Stimulated activated CD4-positive, alpha-beta T cell treated with anti-CD3 and anti-CD28 coated beads, Interleukin-15, amount 100 ng/mL, for 48 hours (primary cell): ENCODE measurements at places on chromosomes 7 and 10.

DNA sequence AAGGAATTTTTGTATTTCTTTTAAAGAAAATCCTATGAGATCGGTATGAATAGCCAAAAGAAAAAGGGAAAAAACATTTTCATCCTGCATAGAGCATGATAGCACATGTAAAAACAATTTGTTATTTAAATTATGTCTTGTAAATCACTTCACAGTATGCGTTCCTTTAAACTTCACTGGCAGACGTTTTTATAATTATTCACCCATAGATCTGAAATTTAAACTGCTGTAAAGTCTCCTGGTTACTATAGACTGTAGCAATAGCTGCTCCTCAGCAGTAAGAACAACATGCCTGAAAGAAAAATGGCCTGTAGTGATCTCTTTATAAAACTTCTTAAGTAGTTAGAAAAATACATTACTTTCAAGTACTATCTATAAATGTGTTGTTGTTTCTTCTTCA is 26.5 kb downstream of the CAPZA2 start:
- no peak for DNase-seq

GRCh38 chr7:8210845-8211724 is 50.9 kb downstream of the ICA1 start:
- DNase-seq, result no peak

DNA sequence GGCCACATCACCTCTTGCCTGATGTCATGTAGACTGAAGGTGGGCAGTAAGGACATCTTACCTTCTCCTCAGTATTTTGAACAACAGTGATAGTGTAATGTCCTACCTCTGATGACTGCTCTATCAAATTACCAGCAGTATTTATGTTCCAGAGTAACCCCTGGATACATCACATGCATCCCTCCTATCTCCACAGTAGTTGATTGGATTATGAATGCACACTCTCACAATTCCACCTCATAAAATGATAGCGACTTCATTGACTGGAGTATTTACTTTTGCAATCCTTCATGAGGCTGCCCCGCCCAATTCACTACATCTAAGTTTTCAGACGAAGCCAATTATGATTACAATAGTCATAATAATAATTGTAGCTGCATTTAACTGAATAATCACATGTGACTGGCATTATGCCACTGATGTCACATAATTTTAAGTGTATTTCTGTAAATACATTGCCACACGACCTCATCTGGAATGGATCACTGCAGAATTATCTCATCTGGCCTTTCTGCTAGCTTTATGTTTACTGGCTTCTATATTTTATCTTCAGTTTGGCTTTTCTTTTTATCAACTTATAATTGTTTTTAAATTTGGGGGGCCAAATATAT is 268.9 kb downstream of the SLC25A13 start:
- DNase-seq, result no peak

DNA sequence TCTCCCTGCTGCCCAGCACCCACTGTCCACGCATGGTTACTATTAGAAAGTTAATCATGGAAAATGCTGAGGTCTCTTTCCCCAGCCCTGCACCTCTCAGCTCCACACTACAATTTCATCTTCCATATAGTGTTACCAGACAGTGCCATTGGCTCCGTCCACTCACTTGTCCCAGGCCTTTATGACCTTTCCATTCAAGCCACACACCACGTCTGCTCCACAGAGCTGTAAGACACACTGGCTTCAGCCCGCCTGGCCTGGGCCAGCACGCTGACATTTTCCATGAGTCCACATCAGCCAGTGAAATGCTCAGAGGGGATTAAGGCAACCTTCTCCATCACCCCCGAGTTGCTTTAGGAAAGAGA is 118.7 kb downstream of the KCNMA1 start:
- DNase-seq, result no peak

- no peak for DNase-seq
Observed at GRCh38 chr7:92282930-92283329, 37.2 kb downstream of the ANKIB1 start.

- DNase-seq, result no peak
Observed at GRCh38 chr7:106047184-106047583, 64.9 kb downstream of the SYPL1 start.

DNA sequence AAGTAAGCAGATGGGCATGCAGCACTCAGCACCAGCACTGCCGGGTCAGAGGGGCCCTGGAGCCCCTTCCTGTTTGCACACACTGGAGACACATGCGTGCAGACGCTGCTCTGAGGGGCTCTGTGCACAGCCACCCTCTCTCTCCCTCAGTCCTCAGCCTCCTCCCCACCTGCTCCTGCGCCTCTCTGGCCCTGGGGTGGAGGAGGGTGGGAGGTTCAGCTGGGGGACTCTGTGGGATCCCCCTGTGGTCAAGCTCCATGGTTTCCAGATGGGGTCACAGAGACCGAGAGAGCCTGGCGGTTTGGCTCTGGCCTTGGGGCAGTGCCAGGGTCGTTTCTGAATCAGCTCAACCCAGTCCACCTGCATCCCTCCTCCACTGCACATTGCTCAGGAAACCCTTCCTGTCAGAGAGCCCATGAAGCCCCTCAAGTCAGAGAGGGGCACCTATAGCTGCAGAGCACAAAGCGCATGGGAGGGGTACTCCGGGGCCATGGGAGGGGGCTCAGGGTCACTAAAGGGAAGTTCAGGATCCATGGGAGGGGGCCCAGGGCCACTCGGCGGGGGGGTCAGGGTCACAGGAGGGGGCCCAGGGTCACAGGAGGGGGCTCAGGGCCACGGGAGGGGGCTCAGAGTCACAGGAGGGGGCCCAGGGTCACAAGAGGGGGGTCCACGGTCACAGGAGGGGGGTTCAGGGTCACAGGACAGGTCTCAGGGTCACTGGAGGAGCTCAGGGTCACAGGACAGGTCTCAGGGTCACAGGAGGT is 161.7 kb downstream of the ADARB2 start:
- no peak for DNase-seq

GRCh38 chr7:125828153-125828700 is 898.6 kb upstream of the POT1 start:
- DNase-seq, result no peak

GRCh38 chr10:16436367-16436757 is 448 bp upstream of the PTER start:
- no peak for DNase-seq

DNA sequence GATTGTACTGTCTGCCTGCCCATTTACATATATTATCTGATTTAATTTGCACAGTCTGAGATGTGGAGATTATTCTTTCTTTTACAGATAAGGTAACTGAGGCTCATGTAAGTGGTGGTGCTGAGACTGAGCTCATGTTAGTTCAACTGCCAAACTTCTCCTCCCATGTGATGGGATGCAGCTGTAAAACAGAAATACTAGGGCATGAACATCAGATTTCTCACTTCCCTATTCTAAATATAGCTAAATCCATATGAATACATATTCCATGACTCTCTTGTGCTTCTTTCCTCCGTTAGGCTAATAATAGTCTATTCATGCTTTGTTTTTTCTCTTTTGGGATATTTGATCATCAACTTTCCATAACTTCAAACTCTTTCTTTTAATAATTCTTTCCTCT is 84.7 kb downstream of the PTPRZ1 start:
- no peak for DNase-seq

GRCh38 chr10:92265687-92266258 is 25.1 kb downstream of the CPEB3 start:
- no peak for DNase-seq

DNA sequence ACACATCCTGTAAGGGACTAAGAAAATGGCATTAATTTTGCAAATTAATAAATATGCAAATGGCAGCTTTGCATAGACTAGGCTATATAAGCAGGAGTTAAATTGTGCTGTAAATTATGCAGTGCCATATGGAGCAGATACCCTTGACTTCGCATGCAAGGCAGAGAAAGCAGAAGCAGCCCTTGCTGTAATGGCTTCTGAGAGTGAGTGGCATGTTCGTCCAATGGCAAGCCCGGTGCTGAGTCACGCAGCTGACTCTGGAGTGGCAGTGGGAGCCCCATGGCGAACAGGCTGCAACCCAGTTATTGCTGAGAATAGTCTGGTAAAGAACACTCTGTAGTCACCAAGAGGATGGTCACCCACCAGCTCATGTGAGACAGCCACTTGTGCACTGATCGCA is 1186.5 kb downstream of the TYW1 start:
- no peak for DNase-seq

- no peak for DNase-seq
Observed at GRCh38 chr10:74743401-74743800, 83.0 kb upstream of the KAT6B start.

GRCh38 chr7:30743371-30744074 is 8.4 kb upstream of the INMT start:
- DNase-seq, result no peak

DNA sequence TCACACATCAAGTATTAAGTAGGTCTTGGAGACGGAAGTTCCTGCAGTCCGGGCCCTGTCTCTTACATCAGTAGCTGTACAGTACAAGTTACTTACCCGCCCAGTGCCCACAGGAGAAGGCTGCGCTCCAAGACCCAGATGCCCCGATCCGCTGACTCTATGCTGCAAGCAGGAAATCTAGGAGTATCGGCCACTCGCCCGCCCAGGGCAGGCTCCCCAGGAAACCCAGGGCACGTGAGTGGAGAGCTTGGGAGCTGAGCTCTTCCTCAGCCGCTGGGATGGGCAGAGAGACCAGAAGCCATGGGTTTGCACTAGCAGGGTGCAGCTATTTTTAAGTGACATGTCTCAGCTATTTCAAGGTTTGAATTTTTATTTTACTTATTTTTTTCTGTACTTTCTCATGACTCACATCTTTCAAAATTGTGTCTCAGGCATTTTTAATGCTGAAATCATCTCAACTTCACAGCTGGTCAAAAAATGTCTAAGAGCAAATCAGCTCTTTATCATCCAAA is 1.9 kb upstream of the GPER1 start:
- no peak for DNase-seq

DNA sequence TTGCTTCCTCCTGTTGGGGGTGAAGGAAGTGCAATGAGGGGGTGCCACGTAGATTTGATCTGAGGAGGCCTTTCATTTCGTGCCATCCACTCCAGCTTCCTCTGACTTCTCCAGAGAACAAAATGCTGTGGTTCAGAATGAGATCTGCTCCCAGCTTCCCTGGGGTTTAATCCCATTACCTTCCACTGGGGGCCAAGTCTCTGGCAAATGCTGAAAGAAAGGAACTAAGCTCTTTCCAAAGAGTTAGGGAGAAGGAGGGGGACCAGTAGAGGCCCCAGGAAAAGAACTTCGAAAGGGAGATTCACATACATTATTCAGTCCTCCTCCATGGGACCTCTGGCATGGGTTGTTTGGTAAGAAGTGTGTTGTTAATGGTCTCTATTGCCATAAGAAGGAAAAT is 727.0 kb downstream of the TYW1 start:
- no peak for DNase-seq

GRCh38 chr7:386385-386784 is 96.4 kb downstream of the FOXL3 start:
- no peak for DNase-seq

GRCh38 chr10:117442944-117443685 is 67.9 kb upstream of the PDZD8 start:
- DNase-seq, result peak; percentile 30

DNA sequence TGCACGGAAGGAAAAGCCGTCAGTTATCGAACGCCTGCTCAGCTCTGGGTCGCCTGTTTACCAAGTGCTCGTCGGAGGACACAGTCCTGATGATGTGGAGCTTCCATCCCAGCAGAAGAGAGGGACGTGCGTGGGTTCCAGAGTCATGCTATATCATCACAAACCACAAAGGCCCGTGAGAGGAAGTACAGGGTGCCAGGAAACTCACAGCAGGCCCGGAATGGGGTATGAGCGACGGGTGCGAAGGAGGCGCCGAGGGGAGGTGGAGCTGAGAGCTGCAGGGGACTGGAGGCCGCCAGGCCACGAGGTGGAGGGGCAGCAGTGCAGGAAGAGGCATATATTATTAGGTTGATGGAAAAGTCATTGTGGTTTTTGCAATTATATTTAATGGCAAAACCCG is 102.5 kb downstream of the ACTR3B start:
- no peak for DNase-seq

DNA sequence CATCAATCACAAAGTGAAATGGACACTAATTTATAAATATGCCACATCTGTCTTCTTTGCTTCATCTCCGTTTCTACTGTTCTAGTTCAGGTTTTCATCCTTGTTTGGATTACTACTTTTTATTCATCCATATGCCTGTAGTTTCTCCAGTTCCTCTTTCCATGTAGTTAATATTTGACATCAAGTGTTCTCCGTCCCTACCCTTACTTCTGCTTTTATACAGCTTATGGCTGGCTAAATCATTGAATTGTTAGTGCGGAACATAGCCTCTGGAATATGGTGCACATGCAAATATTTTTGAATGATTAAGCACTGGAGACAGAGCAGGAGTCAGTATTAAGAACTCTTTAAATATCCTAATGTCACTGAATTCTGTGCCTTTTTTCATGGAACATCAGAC is 230.0 kb upstream of the PPP1R3A start:
- no peak for DNase-seq

GRCh38 chr10:59799421-59799820 is 46.2 kb upstream of the MRLN start:
- DNase-seq, result no peak
